KG1 (cell line): ENCODE measurements at places on chromosomes 7 and 10.

DNA sequence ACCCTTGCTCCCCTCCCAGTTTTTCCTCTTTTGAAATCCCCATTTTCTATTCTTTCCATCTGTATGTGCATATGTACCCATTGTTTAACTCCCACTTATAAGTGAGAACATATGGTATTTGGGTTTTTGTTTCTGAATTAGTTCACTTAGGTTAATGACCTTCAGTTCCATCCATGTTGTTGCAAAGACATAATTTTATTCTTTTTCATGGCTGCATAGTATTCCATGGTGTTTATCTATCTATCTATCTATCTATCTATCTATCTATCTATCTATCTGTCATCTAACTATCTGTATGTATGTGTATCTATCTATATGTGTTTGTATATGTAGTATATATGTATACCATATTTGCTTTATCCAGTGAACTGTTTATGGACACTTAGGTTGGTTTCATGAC is 264.2 kb upstream of the SEMA3E start:
- DNase-seq: no peak

- DNase-seq: no peak
Observed at GRCh38 chr10:43196131-43196980, 58.1 kb downstream of the CSGALNACT2 start.

DNA sequence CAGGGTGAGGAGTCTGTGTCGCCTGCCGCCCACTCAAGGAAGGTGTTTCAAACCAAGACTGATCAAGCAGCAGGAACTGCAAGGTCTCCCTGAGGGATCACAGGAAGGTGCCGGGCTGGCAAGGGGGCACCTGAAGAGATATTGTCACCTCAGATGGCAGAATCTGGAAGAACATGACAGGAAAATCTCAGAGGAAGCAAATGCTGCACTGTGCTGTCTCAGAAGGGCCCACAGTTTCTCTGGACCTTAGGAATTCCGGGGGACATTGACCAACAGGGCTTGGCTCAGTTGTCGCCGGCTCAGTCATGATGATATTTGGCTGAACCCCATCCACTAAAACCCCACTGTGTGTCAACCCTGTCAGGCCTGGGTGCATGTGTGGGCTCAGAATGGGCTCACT is 31.9 kb upstream of the GPR26 start:
- no peak for DNase-seq

DNA sequence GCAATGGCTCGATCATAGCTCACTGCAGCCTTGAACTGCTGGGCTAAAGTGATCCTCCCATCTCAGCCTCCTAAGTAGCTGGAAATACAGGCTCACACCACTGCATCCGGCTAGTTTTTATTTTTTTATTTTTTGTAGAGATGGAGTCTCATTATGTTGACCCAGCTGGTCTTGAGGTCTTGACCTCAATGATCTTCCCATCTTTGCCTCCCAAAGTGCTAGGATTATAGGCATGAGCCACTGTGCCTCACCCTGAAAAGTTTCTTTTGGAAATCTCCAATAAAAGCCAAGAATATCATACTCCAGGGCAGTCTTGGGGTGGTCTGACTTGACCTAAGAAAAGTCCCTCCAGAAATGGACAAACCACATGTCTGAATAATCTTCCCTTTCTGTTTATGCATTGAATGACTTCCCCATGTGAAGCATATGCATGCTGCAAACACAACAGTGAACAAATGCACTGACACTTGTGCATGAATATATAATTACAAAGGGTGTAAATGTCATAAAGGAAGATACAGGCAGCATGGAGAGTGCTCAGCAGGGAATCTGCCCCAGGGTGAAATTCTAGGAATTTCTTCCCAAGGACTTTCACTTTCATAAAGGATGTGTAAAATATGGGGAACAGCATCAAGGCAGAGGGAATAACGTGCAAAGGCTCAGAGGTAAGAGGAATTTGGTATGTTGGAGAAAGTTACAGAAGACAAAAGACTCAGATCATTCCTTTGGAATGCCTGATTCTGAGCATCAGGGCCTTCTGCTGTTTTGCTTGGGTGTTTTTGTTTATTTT is 142.4 kb upstream of the LYZL1 start:
- DNase-seq: no peak

DNA sequence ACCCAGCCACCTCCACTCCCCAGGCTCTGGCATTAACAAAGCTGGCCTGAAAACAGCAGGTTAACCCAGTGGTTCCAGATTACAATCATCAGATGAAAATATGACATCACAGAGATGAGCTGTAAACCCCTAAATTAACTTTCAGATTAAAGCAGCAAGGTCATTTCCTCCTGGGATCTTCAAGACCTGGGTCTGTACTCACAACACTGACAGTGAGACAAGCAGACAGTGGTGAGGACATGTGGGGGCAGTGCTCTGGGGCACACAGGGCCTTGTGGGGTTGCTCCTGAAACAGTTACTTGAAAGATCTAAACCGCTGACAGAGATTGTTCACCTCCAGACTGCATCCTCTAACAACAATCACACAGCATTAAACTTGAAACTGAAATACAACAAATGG is 134.1 kb downstream of the ZNF438 start:
- DNase-seq: no peak
